ENCODE measurements at places on chromosomes 13 and 19.
A peak's percentile ranks its signal among the peaks of the same experiment; 100 is the strongest.

- no peak for DNase-seq
Observed at GRCh38 chr13:25675060-25675459, 303.3 kb downstream of the ATP8A2 start.

- DNase-seq, result no peak
Observed at GRCh38 chr13:78659732-78660494, 958 bp upstream of the OBI1 start.

DNA sequence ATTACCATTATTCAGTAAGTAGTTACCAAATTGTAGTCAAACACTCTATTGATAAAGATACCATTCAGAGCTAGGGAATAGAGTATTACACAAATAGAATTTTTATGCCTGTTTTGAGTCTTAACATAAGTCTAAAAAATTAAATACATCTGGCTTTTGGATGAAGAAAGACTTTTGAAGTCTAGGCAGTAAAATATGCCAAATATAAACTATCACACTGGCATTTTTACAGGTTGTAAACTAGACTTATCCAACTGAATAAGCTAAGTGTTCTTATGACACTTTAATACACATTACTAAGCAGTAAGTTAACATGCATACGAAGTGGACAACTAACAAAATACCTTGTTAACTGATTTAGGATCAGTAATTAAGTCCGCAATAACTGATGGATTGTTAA is 108.9 kb downstream of the MAB21L1 start:
- DNase-seq, result no peak

DNA sequence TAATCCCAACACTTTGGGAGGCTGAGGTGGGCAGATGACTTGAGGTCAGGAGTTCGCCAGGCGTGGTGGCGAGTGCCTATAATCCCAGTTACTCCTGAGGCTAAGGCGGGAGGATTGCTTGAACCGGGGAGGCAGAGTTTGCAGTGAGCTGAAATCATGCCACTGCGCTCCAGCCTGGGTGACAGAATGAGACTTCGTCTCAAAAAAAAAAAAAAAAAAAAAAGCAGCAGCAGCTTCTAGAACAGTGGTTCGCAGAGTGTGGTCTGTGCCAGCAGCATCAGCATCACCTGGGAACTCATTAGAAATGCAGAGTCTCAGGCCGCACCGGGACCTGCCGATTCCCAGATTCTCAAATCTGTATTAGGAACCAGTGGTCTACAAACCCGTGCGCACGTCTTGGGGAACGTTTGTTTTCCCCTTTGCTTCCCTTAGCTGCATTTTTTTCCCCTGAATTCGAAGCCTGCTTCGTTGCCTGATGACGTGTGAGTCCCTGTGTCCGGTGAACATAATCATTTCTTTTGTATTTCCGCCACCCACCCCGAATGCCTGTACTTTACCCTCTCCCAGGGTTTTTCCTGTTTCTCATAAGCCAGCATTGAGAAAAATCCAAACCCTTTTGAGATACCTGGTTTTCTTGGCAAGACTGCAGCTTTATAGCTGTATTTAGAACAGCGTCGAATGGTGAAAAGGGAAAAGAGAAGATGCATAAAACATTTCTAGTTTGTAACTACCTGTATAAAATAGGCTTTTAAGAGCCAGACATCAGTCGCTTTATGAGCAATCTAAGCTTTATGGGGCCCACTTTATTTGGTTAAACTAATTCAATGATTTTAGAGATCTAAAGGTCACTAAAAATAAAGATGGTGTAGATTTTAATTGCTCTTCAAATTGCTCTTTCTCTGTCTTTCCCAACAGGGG is 49.8 kb downstream of the BICRA start:
- DNase-seq, result no peak

DNA sequence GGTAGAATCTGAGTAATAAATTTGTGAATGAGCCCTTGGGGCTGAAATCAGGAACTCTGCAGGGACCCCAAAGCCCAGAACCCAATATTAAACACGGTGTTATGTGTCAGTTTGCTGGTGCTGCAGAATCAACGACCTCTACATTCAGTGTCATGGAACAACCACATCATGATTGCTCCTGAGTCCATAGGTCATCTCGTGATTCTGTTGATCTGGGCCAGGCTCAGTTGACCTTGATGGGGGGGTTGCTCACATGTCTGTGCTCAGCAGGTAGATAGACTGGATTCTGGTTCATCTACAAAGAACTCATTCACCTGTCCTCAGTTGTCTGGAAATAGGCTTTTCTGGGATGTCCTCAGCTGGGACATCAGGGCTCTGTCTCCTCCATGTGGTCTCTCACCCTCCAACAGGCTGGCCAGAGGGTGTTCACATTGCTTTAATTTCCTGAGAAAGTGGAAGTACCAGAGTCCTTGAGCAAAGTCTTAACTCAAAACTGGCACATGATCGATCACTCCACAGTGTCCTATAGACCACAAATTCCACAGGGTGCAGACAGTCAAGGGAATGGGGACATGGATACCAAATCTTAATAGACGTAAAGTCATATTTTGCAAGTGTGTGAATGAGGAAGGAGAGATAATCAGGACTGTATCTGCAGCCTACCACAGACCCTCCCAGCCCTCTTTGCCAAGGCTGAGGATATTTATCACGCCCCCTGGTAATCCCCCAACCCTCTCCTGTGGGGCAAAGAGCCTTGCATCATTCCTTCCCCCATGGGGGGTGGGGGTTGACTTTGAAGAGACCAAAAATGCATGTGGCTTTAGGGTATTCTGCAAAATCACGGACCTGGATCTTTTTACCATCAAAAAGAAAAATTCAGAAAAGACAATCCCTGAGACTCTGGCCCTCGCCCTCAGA is 39.3 kb upstream of the IGFL1 start:
- DNase-seq, result no peak

DNA sequence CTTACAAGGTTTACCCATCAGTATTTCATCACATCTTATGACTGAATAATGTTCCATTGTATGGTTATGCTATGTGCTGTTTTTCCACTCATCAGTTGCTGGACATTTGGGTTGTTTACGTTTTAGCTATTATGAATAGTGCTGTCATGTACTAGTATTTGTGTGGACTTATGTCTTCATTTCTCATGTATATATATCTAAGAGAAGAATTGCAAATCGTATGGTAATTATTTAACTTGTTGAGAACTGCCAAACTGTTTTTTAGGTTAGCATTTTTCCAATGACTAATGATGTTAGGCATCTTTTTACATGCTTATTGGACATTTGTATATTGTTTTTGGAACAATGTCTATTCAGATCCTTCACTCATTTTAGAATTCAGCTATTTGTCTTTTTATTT is 368.3 kb downstream of the LMO7 start:
- DNase-seq, result peak; percentile 6

DNA sequence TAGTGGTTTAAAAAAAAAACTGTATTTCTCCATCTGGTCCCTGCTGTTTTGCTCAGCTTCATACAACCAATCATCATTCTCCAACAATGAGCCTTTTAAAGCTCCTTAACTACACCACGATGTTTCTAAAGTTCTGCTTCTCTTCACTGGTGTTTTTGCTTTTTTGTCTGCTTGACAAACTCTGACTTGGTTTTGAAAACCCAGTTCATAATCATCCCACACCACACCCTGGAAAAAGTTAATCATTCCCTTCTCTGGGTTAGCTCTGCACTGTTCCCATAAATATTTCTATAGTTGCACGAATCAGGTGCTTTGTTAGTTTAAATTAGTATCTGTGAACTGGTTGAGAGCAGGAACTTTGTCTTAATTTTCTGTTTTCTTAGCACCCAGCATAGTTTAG is 217.1 kb downstream of the ENOX1 start:
- no peak for DNase-seq

Measured in fibroblast of skin of left quadriceps (primary cell).